Hematopoietic multipotent progenitor cell treated with erythropoietin and hydrocortisone succinate and interleukin-3 and kit ligand, for 15 days (in vitro differentiated cells): ENCODE measurements at places on chromosomes 3 and 15.

DNA sequence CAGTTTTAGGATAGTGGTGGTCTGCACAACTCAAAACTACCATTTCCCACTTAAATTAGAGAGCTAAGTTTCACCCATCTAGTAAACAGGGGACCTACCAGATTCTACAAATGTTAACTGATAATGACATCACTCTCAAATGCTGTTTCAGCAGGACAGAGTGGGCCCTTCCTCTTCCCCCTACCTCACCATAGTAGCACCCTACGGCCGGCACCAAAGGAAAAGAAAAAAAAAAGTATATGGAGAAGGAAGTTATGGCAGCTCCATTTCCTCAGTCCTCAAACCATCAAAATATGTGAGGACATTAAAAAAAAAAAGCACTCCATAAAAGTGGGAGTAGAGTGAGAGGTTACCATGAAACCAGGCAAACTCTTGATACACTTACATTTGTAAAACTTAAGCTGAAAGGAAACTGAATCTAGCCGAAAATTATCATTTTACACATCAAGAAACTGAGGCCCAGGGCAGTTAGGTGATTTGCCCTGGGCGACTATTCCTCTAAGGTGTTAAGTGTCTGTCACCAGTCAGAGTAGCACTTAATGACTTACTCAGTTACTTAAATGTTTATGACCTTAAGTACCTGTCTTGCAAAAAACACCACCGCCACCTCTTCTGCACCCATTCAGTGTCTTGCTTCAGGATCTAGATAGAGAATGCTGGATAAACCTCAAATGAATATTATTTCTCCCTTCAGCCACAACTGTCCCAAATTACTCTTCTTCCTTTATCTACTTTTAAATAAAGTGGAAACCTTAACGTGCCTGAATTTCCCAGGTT is 2.7 kb downstream of the MSL2 start:
- DNase-seq, result no peak

- DNase-seq, result peak; percentile 74
Measured at GRCh38 chr3:39177708-39178332, 14.6 kb downstream of the XIRP1 start.

DNA sequence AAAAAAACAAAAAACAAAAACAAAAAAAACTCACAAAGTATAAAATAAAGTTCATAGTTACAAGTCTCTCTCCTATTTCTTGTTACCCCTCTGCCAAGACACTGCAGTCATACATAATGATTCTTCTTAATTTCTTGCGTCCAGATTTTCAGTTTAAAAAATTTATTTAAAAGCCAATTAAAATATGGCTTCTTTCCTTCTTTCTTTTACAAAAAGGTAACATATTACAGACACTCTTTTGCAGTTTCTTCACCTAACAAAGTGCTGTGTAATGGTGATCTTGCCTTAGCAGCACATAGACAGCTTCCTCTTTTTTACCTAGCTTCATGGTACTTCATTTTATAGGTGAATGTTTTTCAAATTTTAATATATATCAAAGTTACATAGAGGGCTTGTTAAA is 136.1 kb upstream of the SGO1 start:
- DNase-seq, result no peak

- DNase-seq, result no peak
Measured at GRCh38 chr15:61199681-61200080, 29.4 kb downstream of the RORA start.

- peak; percentile 20 for DNase-seq
Measured at GRCh38 chr3:73432023-73432705, 192.6 kb downstream of the PDZRN3 start.

- no peak for DNase-seq
Measured at GRCh38 chr15:35087759-35088158, 2.7 kb upstream of the NANOGP8 start.

DNA sequence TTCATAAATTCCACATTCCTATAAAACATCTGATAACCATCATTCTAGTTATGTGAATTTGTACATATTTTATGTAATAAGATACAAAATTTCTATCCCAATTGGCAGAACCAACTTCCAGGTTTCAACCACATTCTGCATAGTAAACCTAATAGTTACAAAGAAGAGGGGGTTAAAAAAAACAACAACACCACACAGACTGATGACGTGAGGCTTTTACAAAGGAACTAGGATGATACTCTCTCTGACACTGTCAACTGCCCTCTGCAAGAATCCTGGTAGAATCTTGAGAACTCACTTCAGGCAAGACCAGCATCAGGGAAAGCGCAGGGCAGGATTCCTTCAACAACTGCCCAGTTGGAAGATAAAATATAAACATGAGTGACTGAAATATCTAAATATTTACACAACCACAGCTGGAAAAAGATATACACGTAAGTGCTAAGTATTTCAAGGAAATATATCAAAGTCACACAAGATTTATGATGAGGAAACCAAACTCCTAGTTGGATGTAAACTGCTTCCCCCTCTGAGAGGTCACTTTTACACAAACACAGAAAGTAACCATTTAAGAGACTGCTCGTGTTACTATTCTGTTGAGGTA is 816.4 kb downstream of the ROBO1 start:
- no peak for DNase-seq

- DNase-seq, result no peak
Measured at GRCh38 chr3:109098079-109098644, 19.8 kb downstream of the MORC1 start.

DNA sequence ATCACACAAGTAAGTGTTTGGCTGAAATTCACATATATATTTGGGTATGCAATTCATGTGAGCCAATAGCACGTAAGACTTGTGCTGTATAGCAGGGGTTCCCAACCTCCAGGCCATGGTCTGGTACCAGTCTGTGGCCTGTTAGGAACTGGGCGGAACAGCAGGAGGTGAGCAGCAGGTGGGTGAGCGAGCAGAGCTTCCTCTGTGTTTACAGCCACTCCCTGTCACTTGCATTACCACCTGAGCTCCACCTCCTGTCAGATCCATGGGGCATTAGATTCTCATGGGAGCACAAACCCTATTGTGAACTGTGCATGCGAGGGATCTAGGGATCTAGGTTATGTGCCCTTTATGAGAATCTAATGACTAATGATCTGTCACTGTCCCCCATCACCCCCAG is 59.7 kb downstream of the MAP3K13 start:
- DNase-seq, result no peak

GRCh38 chr3:117398141-117398899 is 688.7 kb downstream of the TUSC7 start:
- DNase-seq, result no peak

- no peak for DNase-seq
Measured at GRCh38 chr15:25792128-25792527, 71.0 kb downstream of the ATP10A start.

DNA sequence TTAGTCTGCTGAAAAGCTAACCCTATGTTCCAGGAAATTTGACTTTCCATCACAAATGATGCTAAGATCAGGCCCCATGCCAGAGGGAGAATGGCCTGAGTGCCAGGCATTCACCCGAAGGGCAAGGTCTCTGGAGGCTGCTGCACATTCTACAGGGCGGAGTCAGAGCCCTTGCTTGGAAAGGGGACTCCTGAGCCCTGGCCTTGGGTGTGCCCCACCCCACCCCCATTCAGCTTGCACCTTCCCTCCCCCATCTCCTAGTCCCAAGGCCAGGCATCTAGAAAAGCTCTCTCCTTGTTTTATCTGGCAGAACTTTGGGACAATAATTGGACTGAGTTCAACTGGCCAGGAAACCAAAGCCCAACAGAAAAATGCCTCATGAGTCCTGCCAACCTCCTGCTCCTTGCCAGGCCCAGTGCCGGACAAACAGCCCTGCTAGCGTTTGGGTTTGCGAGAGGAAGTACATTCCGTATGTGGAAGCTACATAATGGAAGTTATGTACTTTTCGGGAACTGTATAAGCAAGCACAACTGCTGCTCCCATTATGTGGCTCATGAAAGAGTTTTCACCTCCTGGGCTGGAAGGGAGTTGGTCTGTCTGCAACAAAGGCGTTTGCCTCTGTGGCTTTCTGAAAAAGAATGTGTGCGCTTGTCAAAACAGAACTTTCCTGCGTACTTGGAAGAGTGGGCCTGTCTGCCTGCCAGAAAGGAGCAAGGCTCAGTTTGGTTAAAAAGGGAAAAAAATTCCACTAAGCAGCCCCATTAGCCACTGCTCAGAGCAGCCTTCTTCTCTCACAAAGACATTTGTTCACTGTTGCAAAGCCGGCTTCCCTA is 321.5 kb upstream of the CTNNB1 start:
- no peak for DNase-seq

- DNase-seq, result no peak
Measured at GRCh38 chr15:95972041-95972553, 358.4 kb upstream of the NR2F2 start.

DNA sequence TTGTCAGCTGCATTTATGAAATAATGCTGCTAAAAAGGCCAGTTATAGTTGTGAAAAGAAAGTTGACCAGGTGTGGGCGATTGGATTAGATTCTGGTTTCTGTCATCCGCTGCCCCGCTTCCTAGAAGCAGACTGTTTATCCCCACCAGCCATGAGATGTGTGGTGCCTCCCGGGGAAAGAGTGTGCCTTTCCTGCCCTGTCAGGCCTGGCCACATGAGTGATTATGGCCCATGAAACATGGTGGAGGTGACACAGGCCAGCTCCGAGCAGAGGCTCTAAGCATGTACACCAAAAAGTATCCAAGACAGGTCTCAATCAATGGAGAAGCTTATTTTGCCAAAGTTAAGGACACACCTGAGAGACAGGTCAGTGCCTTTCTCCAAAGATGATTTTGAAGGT is 85.4 kb upstream of the ABHD2 start:
- no peak for DNase-seq
